ENCODE measurements at places on chromosomes 4 and X.

DNA sequence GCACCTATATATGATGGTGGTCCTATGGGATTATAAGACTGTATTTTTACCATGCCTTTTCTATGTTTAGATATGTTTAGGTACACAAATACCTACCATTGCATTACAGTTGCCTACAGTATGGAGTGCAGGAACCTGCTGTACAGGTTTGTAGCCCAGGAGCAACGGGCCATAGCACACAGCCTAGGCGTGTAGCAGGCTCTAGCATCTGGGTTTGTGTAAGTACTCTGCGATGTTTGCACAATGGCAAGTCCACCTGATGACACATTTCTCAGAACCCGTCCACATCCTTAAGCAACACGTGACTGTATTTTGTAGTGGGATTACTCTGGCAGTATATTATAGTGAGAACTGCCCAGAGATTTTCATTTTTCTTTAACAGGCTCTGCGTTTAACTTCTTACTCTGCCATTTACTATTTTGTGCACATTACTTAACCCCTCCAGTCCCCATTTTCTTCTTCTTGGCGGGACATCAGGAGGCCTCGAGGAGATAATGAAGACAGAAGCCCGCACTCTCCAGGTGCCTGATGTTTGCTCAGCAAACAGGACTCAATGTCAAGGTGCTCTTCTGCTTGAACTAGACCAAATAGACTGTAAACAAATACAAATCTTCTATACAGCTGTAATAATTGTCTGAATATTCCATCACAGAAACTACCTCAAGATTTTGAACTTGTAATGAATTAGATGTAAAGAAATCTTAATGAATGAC lies 102.0 kb upstream of the PDLIM3 start:
- DNase-seq, result no peak

DNA sequence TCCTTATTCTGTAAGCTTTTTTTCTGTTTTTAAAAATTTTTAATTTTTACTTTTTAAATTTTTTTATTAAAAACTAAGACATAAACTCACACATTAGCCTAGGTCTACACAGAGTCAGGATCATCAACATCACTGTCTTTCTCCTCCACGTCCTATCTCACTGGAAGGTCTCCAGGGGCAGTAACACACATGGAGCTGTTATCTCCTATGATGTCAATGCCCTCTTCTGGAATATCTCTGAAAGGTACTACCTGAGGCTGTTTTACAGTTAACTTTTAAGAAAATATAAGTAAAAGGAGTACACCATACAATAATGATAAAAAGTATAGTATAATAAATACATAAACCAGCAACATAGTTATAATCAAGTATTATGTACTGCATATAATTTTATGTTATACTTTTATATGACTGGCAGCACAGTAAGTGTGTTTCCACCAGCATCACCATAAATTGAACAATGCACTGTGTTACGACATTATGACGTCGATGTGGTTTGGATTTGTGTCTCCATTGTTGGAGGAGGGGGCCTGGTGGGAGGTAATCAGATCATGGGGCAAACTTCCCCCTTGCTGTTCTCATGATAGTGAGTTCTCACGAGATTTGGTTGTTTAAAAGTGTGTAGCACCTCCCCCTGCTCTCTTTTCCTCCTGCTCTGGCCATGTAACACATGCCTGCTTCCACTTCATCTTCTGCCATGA lies 21.3 kb downstream of the IL15 start:
- no peak for DNase-seq

DNA sequence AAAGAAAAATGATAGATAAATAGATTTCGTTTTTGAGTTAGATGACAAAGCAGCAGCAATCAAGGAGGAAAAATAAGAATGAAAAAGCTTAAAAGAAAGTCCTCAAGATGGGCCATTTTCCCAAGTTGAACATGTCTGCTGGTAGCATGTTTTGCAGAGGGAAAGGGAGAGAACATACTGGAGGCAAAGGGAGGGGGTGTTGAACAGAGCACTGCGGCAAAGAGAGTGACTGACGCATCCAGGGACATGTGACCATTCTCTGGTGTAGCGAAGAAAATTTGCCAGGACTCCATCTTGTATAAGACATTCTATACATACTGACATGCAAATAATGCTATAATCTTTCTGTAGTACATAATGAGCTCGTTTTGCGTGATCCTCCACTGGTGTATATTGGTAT lies 1.2 kb downstream of the LINC00632 start:
- DNase-seq, result no peak

DNA sequence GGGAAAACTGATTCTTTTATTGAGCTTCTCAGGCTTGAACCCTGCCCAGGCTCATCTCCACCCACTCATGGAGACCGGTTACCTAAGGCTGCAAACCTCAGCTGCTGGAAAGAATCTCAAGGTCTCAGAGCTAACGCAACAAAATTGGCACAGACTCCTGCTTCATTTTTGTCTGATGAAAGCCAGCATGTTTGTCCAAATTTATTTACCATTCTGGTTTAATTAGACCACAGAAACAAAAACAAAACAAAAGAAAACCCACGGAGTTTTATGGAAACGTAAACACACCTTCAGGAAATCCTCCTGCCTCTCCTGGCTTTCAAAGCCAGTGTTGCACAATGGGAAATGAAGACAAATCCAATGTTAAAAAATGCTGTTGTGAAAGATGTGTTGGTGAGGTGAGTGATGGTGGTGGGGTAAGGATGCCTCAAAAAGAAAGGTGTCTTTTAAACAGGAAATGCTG lies 56.4 kb upstream of the PDLIM3 start:
- DNase-seq, result no peak

- DNase-seq, result no peak
Observed at GRCh38 chr4:184818216-184818564, 7.6 kb downstream of the ACSL1 start.

DNA sequence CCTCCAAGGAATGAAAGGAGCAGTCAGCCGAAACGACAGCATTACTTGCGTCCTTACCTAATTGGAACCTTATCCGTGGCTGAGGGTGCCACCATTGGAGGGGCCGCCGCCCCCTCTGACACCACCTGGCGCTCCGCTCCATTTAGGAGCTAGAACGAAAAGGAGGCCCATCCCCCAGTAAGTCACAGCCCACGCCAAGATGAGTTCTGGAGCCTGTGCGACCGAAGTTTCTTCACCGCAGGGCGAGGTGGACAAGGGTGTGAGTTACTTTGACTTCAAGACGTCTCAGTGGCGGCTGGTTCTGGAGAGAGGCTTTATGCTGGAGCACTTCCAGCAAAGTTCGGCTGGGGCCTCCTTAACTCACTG lies 729 bp upstream of the IRF2 start:
- DNase-seq, result no peak

GRCh38 chr4:94352996-94353395 lies 10.4 kb upstream of the HPGDS start:
- no peak for DNase-seq

GRCh38 chrX:154365052-154365600 lies 9.3 kb downstream of the FLNA start:
- DNase-seq, result no peak

GRCh38 chrX:11447418-11447817 lies 154.2 kb downstream of the AMELX start:
- DNase-seq, result no peak

GRCh38 chr4:173045571-173045970 lies 123.0 kb upstream of the GALNT7 start:
- DNase-seq, result no peak

- DNase-seq, result no peak
Observed at GRCh38 chrX:136684120-136684519, 36.2 kb downstream of the CD40LG start.

- DNase-seq, result no peak
Observed at GRCh38 chr4:98557194-98557892, 101.1 kb downstream of the TSPAN5 start.

DNA sequence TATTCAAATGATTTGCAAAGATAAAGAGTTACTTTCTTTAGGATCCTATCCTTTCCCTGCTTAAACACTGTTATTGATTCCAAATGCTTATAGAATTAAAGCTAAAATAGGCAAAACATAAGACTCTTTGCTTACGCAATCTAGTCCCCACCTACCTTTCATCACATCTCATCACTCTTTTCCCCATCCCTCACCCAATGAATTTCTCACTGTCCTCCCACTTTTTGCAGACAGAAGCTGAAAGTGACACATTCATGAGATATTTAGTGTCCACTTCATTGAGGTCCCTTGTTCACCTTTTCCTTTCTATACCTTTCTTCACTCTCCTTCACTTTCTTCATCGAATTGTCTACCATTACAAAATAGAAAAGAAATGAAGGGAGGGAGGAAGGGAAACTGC lies 424 bp downstream of the SATL1 start:
- no peak for DNase-seq

- no peak for DNase-seq
Observed at GRCh38 chr4:88729146-88729760, 31.6 kb upstream of the NAP1L5 start.

- no peak for DNase-seq
Observed at GRCh38 chr4:111671756-111672155, 473.5 kb upstream of the FAM241A start.

DNA sequence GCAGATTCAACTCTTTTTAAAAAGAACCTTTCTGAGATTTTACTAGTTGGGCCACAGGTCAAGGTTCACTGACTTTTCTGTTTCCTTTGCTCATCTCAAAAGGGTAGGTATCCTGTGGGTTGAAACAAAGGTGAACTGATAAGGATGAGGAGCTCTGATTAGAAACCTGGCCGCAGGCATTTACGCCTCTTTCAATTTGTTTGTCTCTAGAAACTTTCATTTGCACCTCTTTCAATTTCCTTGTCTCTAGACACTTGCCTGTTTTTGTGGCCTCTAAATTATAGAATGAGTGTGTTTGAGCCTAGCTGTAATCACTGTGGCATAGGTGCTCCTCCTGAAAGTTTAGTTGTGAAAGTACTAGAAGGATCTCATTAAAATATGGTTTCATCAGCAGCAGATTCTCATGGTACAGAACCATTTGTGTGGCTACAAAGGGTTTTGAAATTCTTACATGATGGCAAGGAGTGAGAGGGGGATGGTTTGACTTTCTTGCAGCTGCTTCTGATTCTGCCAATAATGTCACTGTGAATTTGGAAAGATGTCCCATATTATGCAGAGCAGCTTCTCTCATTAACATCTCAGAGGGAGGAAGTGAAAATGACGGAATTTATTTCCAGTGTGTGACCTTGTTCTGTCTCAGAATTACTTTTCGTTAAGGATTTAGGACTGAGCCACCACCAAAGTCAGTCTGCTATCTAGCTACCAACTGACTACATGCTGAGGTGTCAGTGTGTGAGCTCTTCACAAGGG lies 142.2 kb downstream of the SH2D1A start:
- DNase-seq, result no peak

DNA sequence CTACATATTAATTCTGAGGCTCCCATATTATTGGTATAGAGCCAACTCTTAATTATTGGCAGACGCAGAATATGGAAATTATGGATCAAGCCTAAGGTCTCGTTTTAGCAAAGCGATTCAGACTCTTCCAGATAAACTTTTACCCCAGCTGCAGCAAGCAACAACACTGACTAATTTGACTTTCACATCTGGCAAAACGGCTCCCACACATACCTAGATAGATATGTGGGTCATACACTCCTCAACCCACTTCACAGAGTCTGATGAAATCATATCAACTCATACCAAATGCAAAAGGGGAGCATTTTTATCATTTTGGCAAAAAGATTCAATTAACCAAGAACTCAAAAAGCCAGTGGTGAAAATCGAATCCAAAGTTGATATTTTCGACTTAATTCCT lies 36.3 kb upstream of the KDR start:
- DNase-seq, result no peak

DNA sequence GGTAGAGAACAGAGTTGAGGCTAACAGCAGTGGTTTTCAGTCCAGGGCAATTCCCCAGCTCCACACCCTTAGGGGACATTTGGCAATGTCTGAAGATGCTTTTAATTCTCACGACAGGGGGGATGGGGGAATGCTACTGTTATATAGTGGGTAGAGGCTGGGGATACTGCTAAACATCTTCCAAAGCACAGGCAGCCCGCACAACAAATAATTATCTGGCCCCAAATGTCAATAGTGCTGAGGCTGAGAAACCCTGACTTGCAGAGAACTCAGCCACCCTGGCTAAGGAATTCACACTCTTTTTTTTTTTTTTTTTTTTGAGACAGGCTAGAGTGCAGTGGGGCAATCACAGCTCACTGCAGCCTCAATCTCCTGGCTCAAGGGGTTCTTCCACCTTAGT lies 60.6 kb downstream of the POLR2B start:
- no peak for DNase-seq

GRCh38 chrX:18945483-18945882 lies 38.4 kb downstream of the PHKA2 start:
- no peak for DNase-seq

DNA sequence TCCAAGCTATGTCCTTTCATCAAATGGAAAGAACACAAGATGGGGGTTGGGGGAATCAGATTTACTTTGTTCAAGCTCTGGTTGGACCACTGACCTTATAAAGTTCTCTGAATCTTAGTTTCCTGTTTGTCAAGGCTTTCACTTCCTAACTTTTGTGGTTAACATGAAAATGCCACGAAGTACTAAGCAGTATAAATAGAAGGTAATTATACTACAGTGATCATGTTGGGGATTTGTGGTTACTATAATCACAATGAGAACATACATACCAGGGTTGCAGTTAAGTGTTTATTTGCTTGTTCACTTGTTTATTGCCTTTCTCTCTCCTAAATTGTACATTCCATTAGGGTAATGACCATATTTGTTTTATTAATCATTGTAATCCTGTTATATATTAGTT lies 53.2 kb downstream of the SPRY1 start:
- no peak for DNase-seq

GRCh38 chr4:52880994-52881393 lies 18.9 kb downstream of the RASL11B start:
- DNase-seq, result no peak

- no peak for DNase-seq
Observed at GRCh38 chrX:123807835-123808416, 51.9 kb upstream of the XIAP start.
